Esophagus squamous epithelium (tissue), 5 donors: ENCODE measurements at places on chromosomes 1 and 21.

GRCh38 chr1:100077531-100077930, 55.2 kb downstream of the SASS6 start:
- DNase-seq: no peak

DNA sequence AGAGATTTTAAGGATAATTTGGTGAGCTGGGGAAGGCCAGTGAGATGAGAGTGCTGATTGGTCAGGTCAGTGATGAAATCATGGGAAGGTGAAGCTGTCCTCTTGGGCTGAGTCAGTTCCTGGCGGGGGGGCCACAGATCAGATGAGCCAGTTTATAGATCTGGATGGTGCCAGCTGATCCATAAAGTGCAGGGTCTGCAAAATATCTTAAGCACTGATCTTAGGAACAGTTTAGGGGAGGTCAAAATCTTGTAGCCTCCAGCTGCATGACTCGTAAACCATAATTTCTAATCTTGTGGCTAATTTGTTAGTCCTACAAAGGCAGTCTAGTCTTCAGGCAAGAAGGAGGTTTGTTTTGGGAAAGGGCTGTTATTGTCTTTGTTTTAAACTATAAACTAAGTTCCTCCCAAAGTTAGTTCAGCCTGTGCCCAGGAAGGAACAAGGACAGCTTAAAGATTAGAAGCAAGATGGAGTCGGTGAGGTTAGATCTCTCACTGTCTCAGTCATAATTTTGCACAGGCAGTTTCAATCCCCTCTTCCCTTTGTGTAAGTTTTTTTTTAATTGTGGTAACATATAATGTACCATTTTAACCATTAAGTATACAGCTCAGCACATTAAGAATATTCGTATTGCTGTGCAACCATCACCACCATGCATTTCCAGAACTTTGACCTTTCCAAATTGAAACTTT, 39.4 kb downstream of the PTAFR start:
- DNase-seq: no peak

DNA sequence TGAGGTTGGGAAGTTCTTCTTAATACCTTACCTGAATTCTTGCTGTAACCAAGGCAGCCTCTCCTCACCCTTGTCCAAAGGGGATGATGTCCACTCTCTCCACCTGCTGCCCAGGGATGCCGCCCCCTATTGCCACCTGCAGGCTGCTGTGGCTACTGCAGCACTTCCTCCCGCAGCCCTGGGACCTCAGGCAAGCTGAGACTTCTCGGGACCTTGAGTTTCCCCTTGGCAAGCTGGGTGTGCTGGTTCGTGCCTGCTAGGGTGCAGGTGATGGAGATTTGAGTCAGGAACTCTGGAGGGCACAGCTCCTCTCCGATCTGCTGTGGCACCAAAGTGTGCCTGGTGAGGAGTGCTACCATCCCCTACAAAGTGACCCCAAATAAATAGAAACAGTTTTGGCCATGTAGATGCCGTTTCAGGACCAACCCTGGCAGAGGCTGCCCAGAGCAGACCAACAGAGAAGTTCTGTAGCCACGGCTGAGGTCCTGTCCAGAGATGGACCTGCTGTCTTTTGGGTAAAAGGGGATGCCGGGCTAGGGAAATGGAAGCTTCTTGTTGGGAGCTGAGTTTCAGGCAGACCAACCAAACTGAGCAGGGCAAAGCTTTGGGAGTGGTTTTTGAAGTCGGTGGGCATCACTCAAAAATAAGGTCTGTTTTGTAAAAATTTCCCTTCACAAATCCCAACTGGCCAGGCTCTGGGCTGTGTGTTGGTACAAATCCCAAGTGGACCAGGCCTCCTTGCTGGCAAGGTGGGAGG, 31.7 kb downstream of the RUNX3 start:
- DNase-seq: no peak

- no peak for DNase-seq
Measured at GRCh38 chr21:42495765-42496119, 282 bp downstream of the RSPH1 start.

GRCh38 chr1:28288487-28288886, 29.2 kb downstream of the SESN2 start:
- DNase-seq: no peak

DNA sequence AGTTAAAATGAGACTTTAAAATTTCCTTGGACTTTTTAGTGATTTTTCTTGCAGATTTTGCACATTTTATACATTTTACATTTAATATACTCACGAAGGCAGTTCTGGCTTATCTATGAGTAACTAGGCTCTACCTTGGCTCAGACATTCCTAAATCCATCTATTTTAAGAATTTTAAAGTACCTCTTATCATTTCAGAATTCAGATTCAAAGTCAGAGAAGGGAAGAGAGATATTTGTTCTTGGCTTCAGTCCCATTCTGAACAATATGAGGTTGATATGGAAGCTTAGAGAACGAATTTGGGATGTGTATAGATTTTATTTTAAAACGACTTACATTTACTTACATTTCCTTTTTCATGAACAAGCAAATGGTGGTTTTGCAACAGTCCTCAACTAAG, 230.2 kb downstream of the LMO4 start:
- no peak for DNase-seq

DNA sequence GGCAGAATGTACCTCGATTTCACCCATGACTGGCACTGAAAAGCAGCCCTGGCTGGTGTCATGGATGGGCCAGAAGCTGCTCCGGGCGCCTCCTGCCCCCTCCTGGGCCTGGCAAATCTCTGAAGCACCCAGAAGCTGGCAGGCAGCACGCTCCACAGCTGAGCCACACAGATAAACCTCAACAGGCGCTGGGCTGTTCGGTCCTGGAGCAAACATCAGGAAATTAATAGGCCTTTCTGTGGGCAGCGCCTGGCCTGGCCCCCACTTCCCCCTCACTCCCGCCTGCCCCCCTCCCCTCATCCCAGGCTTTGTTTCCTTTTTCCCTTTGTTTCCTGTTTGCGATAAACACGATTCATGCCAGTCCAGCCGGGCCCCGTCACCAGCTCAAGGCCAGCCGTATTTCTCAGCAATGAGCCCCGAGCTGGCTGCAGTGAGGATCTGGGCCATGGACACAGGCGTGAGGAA, 20.1 kb upstream of the DISP3 start:
- no peak for DNase-seq

GRCh38 chr1:194466706-194467105, 1280.3 kb upstream of the B3GALT2 start:
- DNase-seq: no peak
